Amniotic stem cell (primary cell): ENCODE measurements at places on chromosomes 4 and X.

DNA sequence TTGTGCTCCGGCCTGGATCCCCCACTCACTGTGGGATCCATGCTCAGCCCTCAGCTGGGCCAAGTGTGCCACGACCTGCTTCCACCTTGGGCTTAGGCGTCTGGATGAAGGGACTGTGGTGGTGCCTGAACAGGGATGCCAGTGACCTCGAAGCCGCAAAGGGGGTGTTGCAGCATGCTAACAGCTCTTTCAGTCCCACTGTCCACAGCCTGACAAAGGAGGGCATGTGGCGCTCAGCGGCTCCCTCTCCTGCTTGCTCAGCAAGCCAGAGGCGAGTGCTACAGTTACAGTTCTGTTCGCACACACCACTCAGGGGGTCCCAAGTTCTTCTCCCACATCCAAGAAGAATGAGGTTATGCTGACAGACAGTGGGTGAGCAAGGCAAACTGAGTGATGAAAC is 5.2 kb upstream of the IGBP1 start:
- DNase-seq, result no peak

- DNase-seq, result no peak
Observed at GRCh38 chr4:32142075-32142474, 1421.9 kb downstream of the PCDH7 start.

GRCh38 chr4:173045571-173045970 is 123.0 kb upstream of the GALNT7 start:
- no peak for DNase-seq

GRCh38 chr4:18945464-18945863 is 923.9 kb upstream of the LCORL start:
- DNase-seq, result no peak

- no peak for DNase-seq
Observed at GRCh38 chr4:138902705-138903104, 112.9 kb upstream of the NOCT start.

- no peak for DNase-seq
Observed at GRCh38 chrX:22246620-22247019, 26.1 kb upstream of the CBLL2 start.

DNA sequence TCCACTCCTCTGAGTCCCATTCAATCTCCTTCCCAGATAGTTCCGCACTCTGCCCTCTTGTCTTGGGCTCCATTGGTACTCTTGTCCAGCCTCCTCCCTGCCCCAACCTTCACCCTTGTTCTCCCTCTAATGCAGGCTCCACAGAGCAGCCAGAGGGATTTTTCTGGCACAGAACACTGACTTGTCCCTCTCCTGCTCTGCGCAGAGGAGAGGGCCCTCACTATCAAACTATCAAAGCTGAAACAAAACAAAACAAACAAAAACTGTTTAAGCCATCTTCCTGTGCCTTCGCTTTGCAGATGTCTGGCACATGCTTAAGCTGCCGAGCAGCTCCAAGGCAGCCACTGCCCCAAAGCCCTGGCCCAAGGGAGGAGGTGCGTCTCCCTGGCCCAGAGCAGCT is 2.9 kb downstream of the CNGA2 start:
- no peak for DNase-seq

GRCh38 chr4:25437926-25438325 is 60.9 kb downstream of the ANAPC4 start:
- no peak for DNase-seq

DNA sequence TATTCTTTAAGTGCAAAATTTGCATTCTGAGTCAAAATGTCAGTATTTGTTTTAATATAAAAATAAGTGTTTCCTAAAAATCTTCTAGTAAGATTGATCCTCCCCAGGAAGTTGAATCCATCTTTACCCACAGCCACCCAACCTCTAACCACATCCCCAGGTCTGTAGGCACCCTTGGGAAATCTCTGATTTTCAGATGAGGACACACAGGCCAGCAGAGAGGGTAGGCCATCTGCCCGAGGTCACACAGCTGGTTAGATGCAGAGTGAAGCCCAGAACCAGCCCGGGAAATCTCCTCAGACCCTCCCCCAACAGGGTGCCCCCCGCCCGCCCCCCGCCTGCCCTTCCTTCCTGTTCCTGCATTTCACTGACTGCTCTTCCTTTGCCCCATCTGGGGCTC is 277.5 kb downstream of the FBXW7 start:
- no peak for DNase-seq

GRCh38 chr4:7747566-7747965 is 192.1 kb downstream of the AFAP1 start:
- DNase-seq, result no peak

GRCh38 chr4:12411072-12411471 is 982.4 kb upstream of the HS3ST1 start:
- DNase-seq, result no peak

DNA sequence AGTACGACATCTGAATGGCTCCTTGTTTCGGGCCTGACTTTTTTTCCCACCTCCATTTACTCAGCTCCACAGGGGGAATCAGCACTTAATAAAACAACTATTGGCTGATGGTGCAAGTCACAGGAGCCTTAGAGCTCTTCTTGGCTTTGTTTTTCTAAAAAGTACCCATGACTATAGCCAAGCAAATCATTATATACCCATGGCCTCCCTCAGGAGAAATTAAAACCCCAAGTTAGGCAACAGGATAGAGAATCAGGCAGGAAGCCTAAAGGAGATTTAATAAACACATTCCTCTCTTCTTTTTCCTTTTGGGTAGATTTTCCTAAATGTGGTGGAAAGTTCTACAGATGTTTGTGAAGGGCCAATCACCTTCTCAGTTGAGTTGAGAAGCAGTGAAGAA is 91.9 kb upstream of the RBPJ start:
- DNase-seq, result no peak

GRCh38 chr4:95050980-95051701 is 293.4 kb downstream of the BMPR1B start:
- no peak for DNase-seq

DNA sequence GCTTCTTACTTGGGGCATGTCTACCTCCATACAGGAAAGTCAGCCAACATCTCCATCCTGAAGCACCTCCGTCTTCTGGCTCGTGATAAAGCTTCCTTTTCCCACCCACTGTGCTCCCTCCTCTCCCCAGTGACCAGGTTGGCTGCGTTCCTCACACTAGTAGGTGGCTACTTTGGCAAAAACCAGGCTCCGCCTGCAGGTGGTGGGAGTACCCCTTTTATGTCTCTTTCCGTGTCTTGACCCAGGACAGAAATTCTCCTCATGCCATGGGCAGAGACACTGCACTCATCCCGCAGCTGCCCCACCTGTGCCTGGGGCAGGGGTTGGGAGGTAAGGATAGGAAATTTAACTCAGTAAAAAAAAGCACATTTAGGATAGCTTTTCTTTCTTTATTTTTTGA is 50.9 kb downstream of the ENPP6 start:
- no peak for DNase-seq

- no peak for DNase-seq
Observed at GRCh38 chrX:23844502-23845138, 61.6 kb downstream of the SAT1 start.

- peak; percentile 87 for DNase-seq
Observed at GRCh38 chr4:152972821-152973628, 36.9 kb downstream of the FHDC1 start.

DNA sequence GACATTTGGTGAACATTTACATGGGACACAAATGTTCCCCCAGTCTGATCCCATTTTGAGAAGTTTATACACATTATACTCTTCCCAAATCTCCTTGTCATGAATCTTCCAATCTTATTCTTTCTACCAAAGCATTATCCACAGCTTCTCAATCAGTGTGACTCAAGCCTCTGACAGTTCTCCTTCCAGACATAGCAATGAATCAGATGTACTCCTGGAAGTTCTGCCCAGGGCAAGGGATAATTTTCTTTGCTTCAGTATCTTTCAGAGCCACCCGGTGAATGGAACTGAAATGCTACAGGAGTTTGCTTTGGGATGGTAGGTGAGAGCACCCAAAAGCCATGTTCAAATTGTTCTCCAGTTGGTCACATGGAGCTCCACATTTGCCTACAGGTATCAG is 145.5 kb downstream of the ANXA5 start:
- no peak for DNase-seq

GRCh38 chrX:2497961-2498780 is 2.6 kb downstream of the DHRSX start:
- DNase-seq, result no peak

DNA sequence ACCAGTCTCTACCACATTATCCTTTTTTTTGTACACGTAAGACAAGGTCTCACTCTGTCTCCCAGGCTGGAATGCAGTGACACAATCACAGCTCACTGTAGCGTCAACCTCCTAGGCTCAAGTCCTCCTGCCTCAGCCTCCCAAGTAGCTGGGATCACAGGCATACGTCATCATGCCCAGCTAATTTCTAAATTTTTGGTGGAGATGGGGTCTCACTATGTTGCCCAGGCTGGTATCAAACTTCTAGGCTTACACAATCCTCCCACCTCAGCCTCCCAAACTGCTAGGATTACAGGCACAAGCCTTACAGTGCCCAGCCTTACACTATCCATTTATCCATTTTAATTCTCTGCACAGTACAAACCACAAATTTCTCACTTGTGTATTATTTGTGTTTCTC is 58.0 kb downstream of the CLOCK start:
- DNase-seq, result no peak
